Skeletal muscle tissue (tissue), 5 donors: ENCODE measurements at places on chromosomes 16 and 17. TPM values are rescaled to one million over a fixed set of nuclear protein-coding genes. Genes with fewer than 3 reads are reported as not detected.

The MYH8 gene
- 3,493 TPM for total RNA-seq

The NACA2 gene
- total RNA-seq: not detected

The CES3 gene
- 0.52 TPM for total RNA-seq

The AOC2 gene
- 0.52 TPM for total RNA-seq

The CMTM4 gene
- total RNA-seq: 10.4 TPM

The TSPAN10 gene
- total RNA-seq: 0.52 TPM

The MEOX1 gene
- 12.5 TPM for total RNA-seq

The CD300LG gene
- 1.6 TPM for total RNA-seq

The ITGB4 gene
- total RNA-seq: 3.1 TPM

The FASN gene
- 26.1 TPM for total RNA-seq

The SLC47A1 gene
- total RNA-seq: 0.52 TPM

The MRTFB gene
- total RNA-seq: 13.0 TPM

The NTN1 gene
- 6.8 TPM for total RNA-seq

The CD68 gene
- total RNA-seq: 4.2 TPM

The C16orf96 gene
- 0.52 TPM for total RNA-seq

The MYCBPAP gene
- under 0.01 TPM for total RNA-seq

The PRAC1 gene
- not detected for total RNA-seq

The KCNAB3 gene
- total RNA-seq: 0.52 TPM

The DHX58 gene
- total RNA-seq: 3.7 TPM

The OTOP2 gene
- total RNA-seq: not detected

The DHRS13 gene
- 5.7 TPM for total RNA-seq

The KRTAP4-6 gene
- total RNA-seq: not detected

The TACO1 gene
- total RNA-seq: 14.6 TPM

The PRSS33 gene
- total RNA-seq: not detected

The TNP2 gene
- not detected for total RNA-seq

The CEP112 gene
- total RNA-seq: 16.2 TPM

The NLRC5 gene
- 5.7 TPM for total RNA-seq

The CDH16 gene
- not detected for total RNA-seq

The NDEL1 gene
- 32.4 TPM for total RNA-seq

The CAPN15 gene
- 9.9 TPM for total RNA-seq

The GJC1 gene
- 24.5 TPM for total RNA-seq

The SMIM36 gene
- not detected for total RNA-seq

The SHISA9 gene
- not detected for total RNA-seq

The ERN2 gene
- total RNA-seq: not detected

The SCIMP gene
- 2.1 TPM for total RNA-seq
